Fibroblast of lung (primary cell): ENCODE measurements at places on chromosomes 3 and 15. TPM values are rescaled to one million over a fixed set of nuclear protein-coding genes. Genes with fewer than 3 reads are reported as not detected.
A peak's percentile ranks its signal among the peaks of the same experiment; 100 is the strongest.

The MESP1 gene
- 0.26 and 1.3 TPM in 2 replicates for total RNA-seq

The GPR160 gene
- 0.50 and 0.51 TPM in 2 replicates for total RNA-seq

The CCDC50 gene
- 77.0 and 114 TPM in 2 replicates for total RNA-seq

The MRPS22 gene
- 81.3 and 90.1 TPM in 2 replicates for total RNA-seq

The INKA1 gene
- 3.3 and 7.3 TPM in 2 replicates for total RNA-seq

The GRM2 gene
- under 0.01 TPM in 2 replicates for total RNA-seq

The PTPRG gene
- total RNA-seq: 64.5 and 97.9 TPM in 2 replicates

The TMEM40 gene
- total RNA-seq: under 0.01 TPM in 1 of 2 replicates, not detected in the other

The ERICH6 gene
- under 0.01 TPM in 1 of 2 replicates, not detected in the other for total RNA-seq

The ETFA gene
- 106 and 129 TPM in 2 replicates for total RNA-seq

The ETV5 gene
- 15.4 and 24.9 TPM in 2 replicates for total RNA-seq

The SV2B gene
- total RNA-seq: under 0.01 and 0.26 TPM in 2 replicates

The ISL2 gene
- total RNA-seq: 0.17 and 0.26 TPM in 2 replicates

DNA sequence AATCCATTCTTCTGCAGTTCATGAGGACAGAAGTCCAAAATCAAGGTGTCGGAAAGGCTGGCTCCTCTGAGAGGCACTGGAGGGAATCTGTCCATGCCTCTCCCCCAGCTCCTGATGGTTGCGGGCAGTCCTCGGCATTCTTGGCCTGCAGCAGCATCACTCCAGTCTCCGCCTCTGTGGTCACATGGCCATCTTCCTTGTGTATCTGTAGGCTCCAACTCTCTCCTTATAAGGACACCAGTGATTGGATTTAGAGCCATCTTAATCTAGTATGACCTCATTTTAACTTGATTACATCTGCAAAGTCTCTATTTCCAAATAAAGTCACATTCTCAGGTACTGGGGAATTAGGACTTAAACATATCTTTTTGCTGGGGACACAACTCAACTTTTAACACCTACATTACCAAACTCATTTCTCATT is 56.0 kb upstream of the FLNB start:
- no peak overlapping the region for H3K4me3 ChIP-seq
- H3K4me1 ChIP-seq: peaks cover 27% of the 10 kb centered on the region
- no peaks in the 10 kb centered on the region for H3K27me3 ChIP-seq
- peak; percentile 94 for DNase-seq
- peak overlapping the region; percentile 72 for H3K27ac ChIP-seq

- no peak overlapping the region for H3K27ac ChIP-seq
- no peaks in the 10 kb centered on the region for H3K36me3 ChIP-seq
Observed at GRCh38 chr15:85430406-85431204, 50.2 kb downstream of the AKAP13 start.

GRCh38 chr3:44584646-44585501 is at the start of gene ZNF660:
Gene ZNF660 (plus strand): TSS chr3:44584964. CDS start chr3:44594194, 9,230 bp downstream.
- DNase-seq: peak; percentile 83
- H3K27me3 ChIP-seq: peaks cover 2% of the 10 kb centered on the region
- H3K36me3 ChIP-seq: no peaks in the 10 kb centered on the region
- no peaks in the 10 kb centered on the region for H3K4me1 ChIP-seq

- H3K36me3 ChIP-seq: no peaks in the 10 kb centered on the region
- peak overlapping the region; percentile 75 for H3K27ac ChIP-seq
- H3K4me1 ChIP-seq: peaks cover 13% of the 10 kb centered on the region
- H3K4me3 ChIP-seq: no peak overlapping the region
- peak; percentile 98 for DNase-seq
Observed at GRCh38 chr15:31236184-31237042, 90.2 kb upstream of the KLF13 start.

- H3K4me3 ChIP-seq: no peak overlapping the region
- no peak overlapping the region for H3K27ac ChIP-seq
- peaks cover 7% of the 10 kb centered on the region for H3K4me1 ChIP-seq
- H3K36me3 ChIP-seq: peaks cover 9% of the 10 kb centered on the region
- no peak for DNase-seq
Observed at GRCh38 chr15:74845208-74845568, 2.2 kb upstream of the ULK3 start.

DNA sequence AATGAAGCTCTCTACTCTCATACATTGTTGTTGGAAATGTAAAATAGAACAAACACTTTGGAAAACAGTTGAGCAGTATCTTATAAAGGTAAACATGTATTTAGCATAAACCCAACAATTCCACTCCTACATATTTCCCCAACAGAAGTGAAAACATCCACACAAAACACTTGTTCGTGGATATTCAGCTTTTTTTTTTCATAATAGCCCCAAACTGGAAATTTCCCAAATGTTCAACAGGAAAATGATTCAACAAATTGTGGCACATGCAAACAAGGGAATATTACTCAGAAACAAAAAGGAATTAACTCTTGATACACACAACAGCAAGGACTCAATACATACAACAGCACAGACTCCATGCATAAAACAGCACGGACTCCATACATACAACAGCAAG is 28.5 kb downstream of the RFTN1 start:
- no peak for DNase-seq
- H3K4me3 ChIP-seq: no peak overlapping the region
- peak overlapping the region; percentile 56 for H3K27ac ChIP-seq
- no peaks in the 10 kb centered on the region for H3K36me3 ChIP-seq
- H3K27me3 ChIP-seq: no peaks in the 10 kb centered on the region

GRCh38 chr3:135226057-135226456 is 431.0 kb downstream of the EPHB1 start:
- H3K27me3 ChIP-seq: no peaks in the 10 kb centered on the region
- H3K27ac ChIP-seq: no peak overlapping the region
- DNase-seq: no peak
- no peaks in the 10 kb centered on the region for H3K36me3 ChIP-seq
- H3K4me1 ChIP-seq: no peaks in the 10 kb centered on the region
- no peak overlapping the region for H3K4me3 ChIP-seq

DNA sequence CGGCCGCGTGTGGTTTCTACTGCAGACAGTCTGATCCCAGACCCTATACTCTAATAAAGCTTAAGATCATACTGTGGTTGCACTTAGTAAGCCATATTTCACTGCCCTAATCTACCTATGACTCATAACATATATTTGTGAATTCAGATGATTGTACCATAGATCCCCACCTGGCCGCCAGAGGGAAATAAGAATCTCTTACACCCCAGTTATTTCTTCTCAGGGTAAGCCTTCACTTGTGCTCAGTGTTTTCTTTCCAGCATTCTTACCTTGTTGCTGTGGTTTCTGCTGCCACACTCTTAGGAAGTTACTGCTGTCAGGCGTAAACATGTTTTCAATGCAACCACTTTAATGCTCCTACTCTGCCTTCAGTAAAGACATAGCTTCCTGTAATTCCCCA is 105.9 kb downstream of the B3GALNT1 start:
- H3K27me3 ChIP-seq: no peaks in the 10 kb centered on the region
- H3K4me1 ChIP-seq: no peaks in the 10 kb centered on the region
- H3K27ac ChIP-seq: no peak overlapping the region
- DNase-seq: no peak
- no peaks in the 10 kb centered on the region for H3K36me3 ChIP-seq
- H3K4me3 ChIP-seq: no peak overlapping the region

- no peak overlapping the region for H3K27ac ChIP-seq
- no peaks in the 10 kb centered on the region for H3K27me3 ChIP-seq
Observed at GRCh38 chr3:137121704-137122314, 164.0 kb downstream of the IL20RB start.

GRCh38 chr15:101048176-101048575 is 129.0 kb downstream of the LRRK1 start:
- peaks cover 4% of the 10 kb centered on the region for H3K4me1 ChIP-seq
- H3K36me3 ChIP-seq: peaks cover under 1% of the 10 kb centered on the region
- no peak overlapping the region for H3K4me3 ChIP-seq
- no peak for DNase-seq
- H3K27ac ChIP-seq: no peak overlapping the region
- H3K27me3 ChIP-seq: no peaks in the 10 kb centered on the region

DNA sequence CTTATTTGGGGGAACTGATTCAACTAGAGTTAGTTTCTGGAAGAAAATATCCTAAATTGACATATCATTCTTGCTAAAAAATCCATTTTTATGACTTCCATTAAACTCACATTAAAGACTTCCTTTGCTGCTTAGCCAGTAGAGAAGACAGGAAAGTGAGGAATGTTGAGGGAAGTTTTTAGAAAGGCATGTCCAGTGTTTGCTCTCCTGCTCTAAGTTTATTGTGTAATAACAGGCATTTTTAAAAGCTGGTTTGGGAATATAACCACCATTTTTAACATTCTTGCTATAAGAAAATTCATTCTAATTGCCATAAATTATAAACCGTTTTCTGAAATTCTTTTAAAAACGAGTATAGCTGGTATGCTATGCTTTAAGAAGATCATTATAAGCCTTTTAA is 428.0 kb downstream of the RAP2B start:
- no peak overlapping the region for H3K27ac ChIP-seq
- no peaks in the 10 kb centered on the region for H3K36me3 ChIP-seq
- H3K4me3 ChIP-seq: no peak overlapping the region
- no peak for DNase-seq

GRCh38 chr15:80783260-80783659 is 4.1 kb downstream of the CEMIP start:
- peaks cover 3% of the 10 kb centered on the region for H3K4me1 ChIP-seq
- DNase-seq: no peak
- H3K27me3 ChIP-seq: no peaks in the 10 kb centered on the region
- peaks cover 8% of the 10 kb centered on the region for H3K36me3 ChIP-seq
- H3K4me3 ChIP-seq: peak overlapping the region; percentile 20

- H3K4me3 ChIP-seq: no peak overlapping the region
- H3K36me3 ChIP-seq: no peaks in the 10 kb centered on the region
- DNase-seq: peak; percentile 86
Observed at GRCh38 chr3:149393345-149394160, 16.1 kb upstream of the TM4SF1 start.

GRCh38 chr3:60573494-60573893 is 677.8 kb downstream of the FHIT start:
- no peak overlapping the region for H3K27ac ChIP-seq
- H3K27me3 ChIP-seq: no peaks in the 10 kb centered on the region
- H3K36me3 ChIP-seq: no peaks in the 10 kb centered on the region
- no peaks in the 10 kb centered on the region for H3K4me1 ChIP-seq
- no peak overlapping the region for H3K4me3 ChIP-seq

DNA sequence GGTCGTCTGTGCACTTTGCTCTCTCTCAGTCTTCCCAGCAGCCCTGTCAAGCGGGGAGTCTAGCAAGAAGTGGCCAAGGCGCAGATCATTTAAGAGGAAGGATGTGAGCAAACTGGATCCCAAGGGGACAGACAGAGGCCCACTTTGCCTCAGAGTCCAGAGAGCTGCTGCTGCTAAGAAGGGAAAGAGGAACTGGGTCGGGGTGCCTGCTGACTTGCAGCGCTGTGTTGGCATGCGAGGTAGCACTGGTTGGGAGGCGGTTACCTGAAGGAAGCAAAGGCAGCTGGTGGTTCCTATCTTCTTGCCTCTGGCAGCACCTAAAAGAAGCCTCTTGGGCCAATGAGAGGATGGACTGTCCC is 28.1 kb downstream of the SMAD3 start:
- DNase-seq: no peak
- H3K4me1 ChIP-seq: peaks cover 58% of the 10 kb centered on the region
- H3K27me3 ChIP-seq: no peaks in the 10 kb centered on the region

GRCh38 chr15:82944056-82944455 is 8.5 kb downstream of the HOMER2 start:
- no peaks in the 10 kb centered on the region for H3K4me1 ChIP-seq
- no peak for DNase-seq
- H3K36me3 ChIP-seq: no peaks in the 10 kb centered on the region
- H3K27ac ChIP-seq: no peak overlapping the region
- H3K27me3 ChIP-seq: peaks cover under 1% of the 10 kb centered on the region

- no peak overlapping the region for H3K4me3 ChIP-seq
- no peaks in the 10 kb centered on the region for H3K36me3 ChIP-seq
- peak; percentile 17 for DNase-seq
- H3K4me1 ChIP-seq: peaks cover 2% of the 10 kb centered on the region
Observed at GRCh38 chr3:4897765-4898453, 81.3 kb upstream of the BHLHE40 start.

GRCh38 chr15:37095770-37096557 is 4.4 kb downstream of the MEIS2 start:
- peak overlapping the region; percentile 98 for H3K4me3 ChIP-seq
- H3K36me3 ChIP-seq: peaks cover 8% of the 10 kb centered on the region
- DNase-seq: no peak
- no peaks in the 10 kb centered on the region for H3K27me3 ChIP-seq

DNA sequence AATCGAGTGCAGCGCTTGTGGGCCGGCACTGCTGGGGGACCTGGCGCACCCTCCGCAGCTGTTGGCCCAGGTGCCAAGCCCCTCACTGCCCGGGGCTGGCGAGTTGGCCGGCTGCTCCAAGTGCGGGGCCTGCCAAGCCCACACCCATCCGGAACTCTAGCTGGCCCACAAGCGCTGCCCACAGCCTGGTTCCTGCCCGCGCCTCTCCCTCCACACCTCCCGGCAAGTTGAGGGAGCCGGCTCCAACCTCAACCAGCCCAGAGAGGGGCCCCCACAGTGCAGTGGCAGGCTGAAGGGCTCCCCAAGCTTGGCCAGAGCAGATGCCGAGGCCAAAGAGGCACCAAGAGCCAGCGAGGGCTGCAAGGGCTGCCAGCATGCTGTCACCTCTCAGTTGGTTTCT is 73.4 kb downstream of the PLXNA1 start:
- no peaks in the 10 kb centered on the region for H3K27me3 ChIP-seq
- no peak overlapping the region for H3K4me3 ChIP-seq
- H3K27ac ChIP-seq: no peak overlapping the region
- no peaks in the 10 kb centered on the region for H3K36me3 ChIP-seq

GRCh38 chr15:49964551-49964950 is 154.5 kb downstream of the ATP8B4 start:
- no peaks in the 10 kb centered on the region for H3K27me3 ChIP-seq
- H3K4me1 ChIP-seq: no peaks in the 10 kb centered on the region
- no peak for DNase-seq
- H3K4me3 ChIP-seq: no peak overlapping the region
- H3K36me3 ChIP-seq: no peaks in the 10 kb centered on the region

DNA sequence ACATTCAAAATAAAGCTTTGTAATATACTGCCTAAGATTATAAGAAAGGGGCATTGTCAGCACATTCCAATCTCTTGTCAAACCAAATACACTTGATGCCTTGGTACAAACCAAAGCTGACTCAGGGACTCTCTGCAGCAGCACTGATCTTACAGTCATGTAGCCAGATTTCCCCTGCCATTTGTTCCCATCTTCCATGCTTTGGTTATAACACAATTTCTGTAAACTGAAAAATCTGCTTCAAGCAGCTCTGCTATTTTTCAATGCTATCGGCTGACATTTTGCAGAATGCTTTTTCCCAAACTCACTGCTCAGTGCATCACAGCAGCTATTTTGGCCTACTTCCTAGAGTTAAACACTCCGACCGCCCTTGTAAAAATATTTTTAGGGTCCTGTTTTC is 18.2 kb downstream of the PLOD2 start:
- peak; percentile 81 for DNase-seq
- no peak overlapping the region for H3K4me3 ChIP-seq
- no peak overlapping the region for H3K27ac ChIP-seq
- no peaks in the 10 kb centered on the region for H3K27me3 ChIP-seq
- H3K36me3 ChIP-seq: no peaks in the 10 kb centered on the region
